ENCODE measurements at places on chromosomes 3 and 15.

DNA sequence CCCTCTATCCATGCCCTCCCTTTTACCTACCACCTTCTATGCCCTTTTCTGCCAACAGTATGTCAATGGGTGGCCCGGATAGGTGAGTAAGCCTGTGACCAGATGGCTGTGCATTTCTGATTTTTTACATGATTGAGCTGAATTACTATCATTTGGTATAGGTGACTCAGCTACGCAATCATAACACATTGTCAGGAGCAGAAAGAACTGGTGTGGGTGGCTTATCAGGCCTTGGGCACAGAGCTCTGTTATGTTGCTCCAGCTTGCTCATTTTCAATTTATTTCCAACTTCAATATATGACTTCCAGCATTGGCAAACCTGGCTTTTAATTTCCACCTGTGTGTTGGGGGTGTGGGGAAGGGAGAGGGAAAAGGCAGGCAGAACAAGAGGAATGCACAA is 86.6 kb upstream of the AGBL1 start:
- no peak for DNase-seq

DNA sequence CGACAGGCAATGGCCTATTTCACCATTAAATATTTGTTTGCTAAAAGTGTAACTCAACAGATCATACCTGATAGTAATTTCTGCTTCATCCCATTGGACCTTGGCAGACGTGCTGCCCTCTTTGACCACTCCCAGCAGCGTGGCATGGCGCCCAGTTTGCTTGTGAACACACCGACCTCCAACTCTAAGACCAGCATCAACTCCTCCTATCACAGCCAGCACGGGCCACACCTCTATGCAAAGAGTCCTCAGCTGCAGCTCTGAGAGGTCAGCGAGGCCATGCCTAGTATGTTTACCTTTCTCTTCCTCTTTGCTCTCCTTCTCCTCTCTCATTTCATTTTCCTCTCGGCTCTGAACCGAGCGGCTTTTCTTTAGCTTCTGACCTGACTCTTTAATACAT is 80.6 kb downstream of the FBXL22 start:
- DNase-seq = no peak

- DNase-seq = no peak
Measured at GRCh38 chr15:65258375-65259262, 28.1 kb downstream of the PARP16 start.

- DNase-seq = no peak
Measured at GRCh38 chr3:112389961-112390360, 57.0 kb downstream of the CD200 start.

DNA sequence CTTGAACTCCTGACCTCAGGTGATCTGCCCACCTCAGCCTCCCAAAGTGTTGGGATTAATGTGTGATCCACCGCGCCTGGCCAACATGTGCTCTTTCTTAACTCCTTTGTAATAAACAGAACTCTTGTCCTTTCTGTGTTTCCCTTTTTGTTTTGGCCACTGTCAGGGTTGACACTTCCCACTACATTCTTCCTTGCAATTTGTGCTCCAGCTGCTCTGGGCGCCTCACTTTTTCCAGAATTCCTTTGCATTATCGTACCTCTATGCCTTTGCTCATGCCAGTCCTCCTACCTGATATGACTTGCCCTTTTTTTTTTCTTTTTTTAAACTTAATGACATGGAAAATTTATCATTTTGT is 38.8 kb upstream of the SMAD3 start:
- no peak for DNase-seq

DNA sequence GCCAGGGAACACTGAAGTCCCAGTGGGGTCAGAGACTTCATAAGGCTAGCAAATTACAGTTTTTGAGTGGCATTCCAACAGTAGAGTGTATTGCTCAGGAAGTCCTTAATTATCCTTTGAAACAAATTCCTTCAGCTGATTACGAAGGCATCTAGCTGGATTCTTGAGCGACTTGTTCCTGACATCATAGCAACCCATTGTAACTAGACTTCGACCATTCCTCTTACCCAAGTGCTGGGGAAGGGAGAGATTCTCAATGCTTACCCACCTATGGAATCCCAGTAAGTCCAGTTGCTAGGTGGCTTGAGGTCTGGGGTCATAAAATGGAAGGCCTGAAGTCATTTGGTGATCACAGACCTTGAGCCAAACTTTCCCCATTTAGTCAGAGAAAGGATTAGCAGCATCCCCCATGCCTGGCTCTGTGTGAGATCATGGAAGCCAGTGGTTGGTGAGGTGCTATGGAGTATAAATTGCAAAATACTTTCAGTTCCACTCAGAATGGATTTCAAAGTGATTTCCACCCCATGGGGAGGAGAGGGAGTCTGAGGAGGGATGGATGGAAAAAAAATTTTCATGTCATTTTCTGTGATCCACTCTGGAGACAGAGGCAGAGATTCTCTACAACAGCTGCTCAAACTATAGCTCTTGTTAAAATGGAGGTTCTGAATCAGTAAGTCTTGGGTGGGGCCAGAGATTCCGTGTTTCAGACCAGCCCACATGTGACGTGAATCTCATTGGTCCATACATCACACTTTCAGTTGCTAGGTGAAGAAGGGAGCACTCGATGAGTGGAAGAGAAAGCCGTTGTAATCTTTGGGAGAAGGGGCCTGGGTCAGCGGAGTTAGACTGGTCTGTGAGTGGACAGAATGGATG is 45.7 kb downstream of the CD86 start:
- no peak for DNase-seq

GRCh38 chr15:30990036-30990435 is 1.4 kb downstream of the MTMR10 start:
- no peak for DNase-seq

GRCh38 chr3:120416868-120417267 is 33.9 kb downstream of the FSTL1 start:
- no peak for DNase-seq

DNA sequence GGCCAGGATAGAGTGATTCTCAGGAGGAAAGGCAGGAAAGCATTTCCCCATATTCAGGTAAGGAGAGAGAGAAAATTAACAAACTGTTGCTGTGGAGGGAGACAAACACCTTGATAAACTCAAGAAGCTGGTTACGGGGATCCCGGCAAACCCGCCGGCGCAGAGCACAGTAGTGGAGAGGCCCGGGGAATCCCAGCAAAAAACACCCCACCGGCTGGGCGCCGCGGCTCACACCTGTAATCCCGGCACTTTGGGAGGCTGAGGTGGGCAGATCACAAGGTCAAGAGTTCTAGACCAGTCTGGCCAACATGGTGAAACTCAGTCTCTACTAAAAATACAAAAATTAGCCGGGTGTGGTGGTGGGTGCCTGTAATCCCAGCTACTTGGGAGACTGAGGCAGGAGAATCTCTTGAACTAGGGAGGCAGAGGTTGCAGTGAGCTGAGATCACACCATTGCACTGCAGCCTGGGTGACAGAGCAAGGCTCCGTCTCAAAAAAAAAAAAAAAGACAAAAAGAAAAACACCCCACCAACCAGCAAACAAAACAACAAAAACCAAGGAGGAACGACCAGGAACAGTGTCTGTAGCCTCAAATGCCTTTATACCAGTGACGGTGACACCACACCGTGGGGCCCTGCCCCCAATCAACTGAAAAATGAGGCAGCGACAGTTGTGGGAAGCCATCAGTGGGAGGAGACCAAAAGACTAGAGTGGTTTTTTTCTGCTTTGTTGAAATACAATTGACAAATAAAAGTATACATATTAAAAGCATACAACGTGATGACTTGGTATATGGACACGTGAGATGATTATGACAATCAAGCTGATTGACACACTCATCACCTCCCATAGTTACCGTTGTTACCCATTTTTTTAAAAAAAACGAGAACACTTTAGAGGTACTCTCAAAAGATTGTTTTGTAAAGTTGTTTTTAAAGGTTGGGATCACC is 40.2 kb upstream of the IDH2 start:
- no peak for DNase-seq

- DNase-seq = no peak
Measured at GRCh38 chr15:28021281-28022039, 77.7 kb downstream of the OCA2 start.

- no peak for DNase-seq
Measured at GRCh38 chr3:5090197-5090596, 31.9 kb upstream of the ARL8B start.

DNA sequence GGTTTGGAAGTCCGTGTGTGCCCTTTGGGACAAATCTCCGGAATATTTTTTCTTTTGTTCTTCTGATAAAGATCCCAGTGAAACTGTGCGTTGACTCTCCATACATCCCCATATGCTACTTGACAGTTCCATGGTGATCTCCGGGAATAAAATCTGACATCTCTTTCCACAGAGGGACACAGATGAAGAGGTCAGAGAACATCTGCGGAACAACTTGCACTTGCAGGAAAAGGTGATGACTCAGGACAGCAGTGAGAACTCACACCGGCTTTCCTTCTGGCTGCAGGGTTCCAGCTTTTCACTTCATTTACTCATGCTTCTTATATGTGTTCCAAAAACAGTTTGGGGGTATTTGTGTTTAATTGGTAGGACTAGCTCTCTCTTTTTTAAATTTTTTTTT is 157.5 kb upstream of the CHRM5 start:
- DNase-seq = no peak

DNA sequence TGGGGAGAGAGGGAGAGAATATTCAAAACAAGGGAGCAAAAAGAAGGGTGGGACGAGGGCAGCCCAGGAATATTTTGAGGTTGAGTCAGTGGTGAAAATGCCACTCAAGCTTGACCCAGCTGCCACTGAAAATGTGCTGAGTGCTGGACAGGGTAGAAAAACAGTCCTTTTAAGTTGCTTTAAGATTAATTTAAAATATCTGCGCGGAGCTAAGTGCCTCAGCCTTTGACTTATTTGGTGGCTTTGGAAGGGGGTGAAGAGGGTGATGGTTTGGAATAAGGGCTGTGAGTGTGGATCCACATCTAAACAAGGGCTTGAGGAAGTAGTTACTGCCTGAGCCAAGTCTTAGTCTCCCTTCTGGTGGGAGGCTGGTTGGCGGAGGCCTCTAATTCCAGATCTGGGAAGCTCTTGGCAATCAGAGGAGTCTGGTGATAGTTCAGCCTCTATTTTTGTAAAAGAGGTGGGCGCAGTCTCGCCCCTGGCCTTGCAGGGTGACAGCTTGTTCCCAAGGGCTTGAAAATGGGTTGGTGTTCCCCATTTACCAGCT is 280.8 kb upstream of the ROPN1 start:
- DNase-seq = no peak

GRCh38 chr3:14565868-14566588 is 25.9 kb upstream of the GRIP2 start:
- no peak for DNase-seq

All from SW 1271 (cell line).